Psoas muscle (tissue), 8 donors: ENCODE measurements at places on chromosomes 2 and 18. TPM values are rescaled to one million over a fixed set of nuclear protein-coding genes. Genes with fewer than 3 reads are reported as not detected.
A peak's percentile ranks its signal among the peaks of the same experiment; 100 is the strongest.

TWIST2 gene
- total RNA-seq, result 0.58 TPM

DNA sequence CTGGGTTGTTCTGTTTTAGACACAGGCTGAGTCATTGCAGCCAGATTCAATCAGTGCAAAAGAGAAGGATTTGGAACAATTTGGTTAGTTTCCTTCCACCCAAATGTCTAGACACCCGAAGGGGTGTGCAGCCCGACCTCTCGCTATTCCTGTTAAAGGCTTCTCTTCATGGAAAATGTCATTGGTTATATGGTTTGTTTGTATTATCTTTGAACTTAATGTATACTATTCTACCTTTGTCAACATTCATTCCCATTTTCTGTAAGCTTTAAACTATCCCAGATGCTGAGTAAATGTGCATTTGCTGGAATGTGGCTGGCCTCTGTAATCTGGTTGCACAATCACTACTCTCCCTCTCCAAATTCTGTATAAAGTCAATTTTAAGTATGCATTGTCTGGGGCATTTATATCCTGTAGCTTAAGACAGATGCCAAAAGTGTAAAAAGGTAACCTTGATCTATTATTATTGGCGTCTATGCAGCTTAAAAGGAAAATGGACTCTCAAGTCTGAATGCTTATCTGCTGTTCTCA lies 80.4 kb upstream of the RND3 start:
- no peak for DNase-seq

CIDEA gene
- not detected for total RNA-seq

- DNase-seq, result no peak
Measured at GRCh38 chr2:138267902-138268254, 233.7 kb upstream of the SPOPL start.

DNA sequence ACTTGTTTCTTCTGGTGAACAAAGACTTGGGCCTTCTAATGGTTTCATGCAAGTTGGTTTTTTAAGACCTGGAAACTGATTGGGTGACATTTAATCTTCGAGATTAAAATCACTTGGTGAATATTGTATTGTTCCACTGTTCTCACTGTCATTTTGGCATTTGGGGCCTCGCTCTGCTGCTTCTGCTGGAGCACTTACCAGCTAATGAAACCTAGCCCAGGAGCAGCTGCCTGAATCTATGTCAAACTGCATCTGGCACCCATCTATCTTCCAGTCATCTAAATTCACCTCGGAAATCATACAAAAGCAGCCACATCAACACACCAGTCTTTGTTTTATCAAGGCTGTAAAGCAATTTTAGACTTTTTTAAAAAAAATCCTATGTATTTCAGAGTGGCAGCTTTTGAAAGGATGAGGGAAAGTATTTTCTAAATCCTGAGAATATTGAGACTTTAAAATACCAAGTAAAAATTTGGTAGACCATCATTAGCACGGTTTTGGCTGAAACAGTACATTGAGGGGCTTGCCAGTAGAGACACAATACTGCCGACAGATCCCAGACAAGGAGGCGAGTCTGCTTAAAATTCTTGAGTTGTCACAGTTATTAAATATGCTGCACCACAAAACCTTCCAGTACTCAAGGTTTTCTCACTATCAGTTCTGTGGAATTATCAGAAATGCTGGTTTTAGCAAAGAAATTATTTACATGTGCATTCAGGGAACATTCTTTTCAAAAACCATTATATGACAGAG lies 26.1 kb upstream of the SERTAD2 start:
- DNase-seq, result no peak

GRCh38 chr18:79393635-79394533 lies 1.8 kb upstream of the NFATC1 start:
- peak; percentile 93 for DNase-seq

DNA sequence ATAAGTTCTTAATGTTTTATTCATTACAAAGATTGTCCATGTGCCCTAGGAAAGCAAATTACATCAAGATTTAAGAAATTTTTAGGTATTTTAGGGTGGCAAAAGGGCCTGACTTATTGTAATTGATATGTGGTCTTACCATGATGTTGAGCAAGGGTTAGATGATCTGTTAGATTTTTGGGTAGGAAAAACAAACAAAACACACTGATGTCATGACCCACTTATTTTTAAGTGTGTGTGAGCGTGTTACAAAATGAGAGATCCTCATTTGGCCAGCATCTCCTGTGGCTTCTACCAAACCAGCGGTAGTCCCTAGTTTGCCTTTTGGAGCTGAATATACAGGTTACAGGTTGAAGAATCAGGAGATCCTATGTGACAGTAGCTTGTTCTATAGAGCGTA lies 89.8 kb upstream of the ITGB6 start:
- DNase-seq, result no peak

DNA sequence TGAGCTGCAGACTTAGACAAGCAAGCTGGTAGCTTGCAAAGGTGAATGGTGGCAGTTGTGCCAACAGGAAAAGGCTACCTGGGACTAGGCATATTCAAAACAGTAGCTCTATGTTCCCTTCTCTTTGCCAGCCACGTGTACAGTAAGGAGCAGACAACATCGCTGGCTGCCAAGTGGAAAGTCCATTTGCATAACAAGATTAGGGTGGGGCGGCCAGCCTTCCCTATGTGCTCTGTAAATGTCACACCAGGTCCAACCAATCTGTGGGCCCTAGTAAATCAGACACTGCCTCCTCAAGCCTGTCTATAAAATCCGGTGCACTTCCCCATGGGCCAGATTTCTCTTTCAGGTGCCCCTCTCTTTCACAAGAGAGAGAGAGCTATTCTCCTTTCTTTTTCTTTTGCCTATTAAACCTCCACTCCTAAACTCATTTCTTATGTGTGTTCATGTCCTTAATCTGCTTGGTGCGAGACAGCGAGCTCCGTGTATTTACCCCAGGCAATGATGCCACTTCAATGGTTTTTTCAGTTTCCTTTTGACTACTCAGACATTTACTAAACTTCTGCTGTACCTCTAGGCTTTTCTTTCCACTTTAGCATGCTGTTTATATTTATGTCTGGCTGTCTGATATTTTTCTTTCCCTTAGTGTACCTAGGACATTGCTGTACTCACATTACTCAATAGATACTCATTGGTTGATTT lies 297.4 kb upstream of the GCFC2 start:
- no peak for DNase-seq

GRCh38 chr2:121992700-121993099 lies 237.2 kb downstream of the TSN start:
- no peak for DNase-seq

GRB14 gene
- 23.6 TPM for total RNA-seq

GRCh38 chr2:234001380-234002160 lies 48.9 kb upstream of the SPP2 start:
- DNase-seq, result no peak

SLC38A11 gene
- 1.2 TPM for total RNA-seq

BOLL gene
- 4.3 TPM for total RNA-seq

- no peak for DNase-seq
Measured at GRCh38 chr2:2839782-2840531, 508.9 kb upstream of the MYT1L start.

- DNase-seq, result peak; percentile 81
Measured at GRCh38 chr2:105409717-105410116, 10.9 kb upstream of the FHL2 start.

DNA sequence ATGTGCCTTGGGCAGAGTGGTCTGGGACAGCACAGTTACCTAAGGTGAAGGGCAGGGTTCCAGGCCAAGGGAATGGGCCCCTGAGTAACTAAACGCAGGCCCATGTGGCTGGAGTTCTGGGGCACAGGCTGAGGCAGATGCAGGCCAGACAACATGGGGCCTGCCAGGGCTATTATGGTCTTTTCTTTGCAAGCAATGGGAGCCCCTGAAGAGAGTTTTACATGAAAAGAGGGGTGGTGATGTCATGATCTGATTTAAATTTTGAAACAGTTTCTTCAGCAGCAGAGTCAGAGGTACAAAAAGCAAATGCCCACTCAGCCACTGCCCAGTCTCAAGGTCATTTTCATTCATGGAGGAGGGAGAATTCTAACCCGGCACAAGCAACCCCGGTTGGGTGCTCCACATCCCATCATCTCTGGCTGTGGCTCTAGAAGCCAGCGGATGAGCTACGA lies 5.6 kb downstream of the CHST10 start:
- DNase-seq, result no peak

EVX2 gene
- total RNA-seq, result not detected

- DNase-seq, result no peak
Measured at GRCh38 chr2:9594366-9595054, 36.3 kb downstream of the YWHAQ start.

DNA sequence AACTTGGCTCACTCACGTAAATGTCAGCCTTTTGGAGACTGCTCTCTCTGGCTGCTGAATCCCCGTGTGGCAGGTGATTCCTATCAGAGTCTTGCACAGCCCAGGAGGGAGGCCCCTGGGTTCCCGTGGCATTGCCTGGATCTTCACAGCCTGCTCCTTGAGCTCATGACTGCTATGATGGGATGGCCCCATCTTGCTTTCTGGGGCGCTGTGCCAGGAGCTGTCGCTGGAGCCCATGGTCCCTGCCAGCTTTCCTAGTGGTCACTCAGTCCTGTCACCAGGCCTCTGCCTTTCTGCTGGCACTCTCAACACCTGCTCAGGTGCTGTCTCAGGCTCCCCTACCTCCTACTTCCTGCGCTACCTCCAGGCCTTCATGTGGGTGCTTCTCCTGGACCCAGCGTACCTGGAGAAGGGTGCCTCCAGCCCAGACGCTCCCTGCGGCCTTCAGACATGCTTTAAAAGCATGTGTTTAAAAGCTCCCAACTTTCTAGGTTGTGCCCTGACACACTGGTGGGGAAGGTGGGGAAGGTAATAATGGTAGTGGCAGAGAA lies 110.1 kb downstream of the MCFD2 start:
- DNase-seq, result no peak

DNA sequence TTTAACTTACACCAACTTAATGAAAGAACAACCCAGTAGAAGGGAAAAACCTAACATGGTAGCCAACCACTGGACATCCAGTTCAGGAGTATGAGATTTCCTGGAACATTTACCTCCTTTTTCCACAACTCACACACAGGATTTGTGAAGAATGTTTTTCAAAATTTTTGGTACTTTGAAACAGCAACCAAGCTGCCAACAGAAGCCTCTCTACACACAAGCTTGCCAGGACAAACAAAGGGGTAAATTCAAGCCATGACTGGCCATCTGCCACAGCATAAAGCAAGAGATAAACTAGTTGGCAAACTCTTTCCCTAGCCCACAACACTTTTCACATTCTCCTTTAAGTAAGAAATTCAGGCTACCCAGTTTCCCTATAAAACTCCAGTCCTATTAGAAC lies 21.4 kb downstream of the MGAT4A start:
- no peak for DNase-seq

GRCh38 chr2:21915201-21915600 lies 791.4 kb downstream of the TDRD15 start:
- no peak for DNase-seq

PCARE gene
- total RNA-seq, result 0.68 TPM

DNA sequence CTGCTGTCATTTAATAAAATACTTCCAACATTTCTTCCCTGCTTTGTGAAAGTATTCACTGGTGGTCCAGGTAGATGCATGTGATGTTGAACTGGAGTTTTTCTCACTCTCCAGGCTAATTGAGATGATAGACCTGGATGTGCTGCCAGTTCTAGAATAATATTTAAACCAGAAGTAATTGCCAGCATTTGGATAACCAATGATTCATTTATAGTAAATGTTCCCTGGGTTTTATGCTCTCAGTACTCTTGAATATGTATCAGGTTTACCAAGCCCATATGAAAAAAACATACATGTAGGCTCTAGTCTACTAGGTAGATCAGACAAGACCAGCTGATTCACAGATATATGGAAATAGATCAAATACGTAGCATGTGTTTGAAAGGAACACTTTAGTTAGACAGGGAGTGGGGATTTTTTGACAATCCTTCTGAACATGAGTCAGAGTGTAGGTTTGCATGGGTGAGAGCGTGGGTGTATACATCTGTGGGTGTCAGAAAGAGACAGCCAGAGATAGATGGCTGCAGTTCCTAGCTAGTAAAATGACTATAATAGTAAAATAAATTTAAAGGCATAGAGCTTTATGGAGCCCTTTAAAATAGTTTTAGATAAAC lies 115.1 kb downstream of the NAB1 start:
- DNase-seq, result no peak

- no peak for DNase-seq
Measured at GRCh38 chr18:38076346-38077070, 510.9 kb upstream of the CELF4 start.

DNA sequence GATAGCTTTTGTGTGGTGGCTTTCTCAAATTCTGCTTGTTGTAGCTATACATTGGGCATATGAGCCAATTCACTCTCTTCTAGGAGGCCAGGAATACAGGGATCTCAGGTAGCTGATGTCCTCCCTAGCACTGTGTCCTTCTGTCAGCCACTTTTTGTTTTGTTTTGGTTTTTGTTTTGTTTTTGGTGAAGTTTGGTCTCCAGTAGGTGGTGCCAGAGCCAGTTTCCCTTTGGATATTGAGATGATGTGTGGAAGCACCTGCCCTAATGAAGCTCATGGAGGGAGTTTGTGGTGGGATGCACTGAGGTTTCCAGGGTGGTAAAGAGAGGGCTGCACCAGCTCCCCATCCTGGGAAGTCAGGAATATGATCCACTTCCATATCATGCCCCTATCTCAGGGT lies 100.5 kb upstream of the VWC2L start:
- DNase-seq, result no peak

KCNJ13 gene
- total RNA-seq, result not detected

DNA sequence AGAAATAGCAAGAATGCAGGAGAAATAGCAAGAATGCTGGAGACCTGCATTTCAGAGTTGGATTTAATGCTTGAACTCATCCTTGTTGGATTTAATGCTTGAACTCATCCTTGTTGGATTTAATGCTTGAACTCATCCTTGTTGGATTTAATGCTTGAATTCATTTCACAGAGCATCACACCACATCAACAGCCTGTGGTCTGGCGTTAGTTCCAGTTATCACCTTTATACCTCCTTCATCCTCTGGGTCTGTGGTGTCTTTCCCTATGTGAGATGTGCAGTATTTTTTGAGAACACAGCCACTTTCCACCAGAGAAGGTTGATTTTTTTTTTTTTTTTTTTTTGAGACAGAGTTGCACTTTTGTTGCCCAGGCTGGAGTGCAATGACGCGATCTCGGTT lies 546.4 kb upstream of the SOX11 start:
- no peak for DNase-seq

DNA sequence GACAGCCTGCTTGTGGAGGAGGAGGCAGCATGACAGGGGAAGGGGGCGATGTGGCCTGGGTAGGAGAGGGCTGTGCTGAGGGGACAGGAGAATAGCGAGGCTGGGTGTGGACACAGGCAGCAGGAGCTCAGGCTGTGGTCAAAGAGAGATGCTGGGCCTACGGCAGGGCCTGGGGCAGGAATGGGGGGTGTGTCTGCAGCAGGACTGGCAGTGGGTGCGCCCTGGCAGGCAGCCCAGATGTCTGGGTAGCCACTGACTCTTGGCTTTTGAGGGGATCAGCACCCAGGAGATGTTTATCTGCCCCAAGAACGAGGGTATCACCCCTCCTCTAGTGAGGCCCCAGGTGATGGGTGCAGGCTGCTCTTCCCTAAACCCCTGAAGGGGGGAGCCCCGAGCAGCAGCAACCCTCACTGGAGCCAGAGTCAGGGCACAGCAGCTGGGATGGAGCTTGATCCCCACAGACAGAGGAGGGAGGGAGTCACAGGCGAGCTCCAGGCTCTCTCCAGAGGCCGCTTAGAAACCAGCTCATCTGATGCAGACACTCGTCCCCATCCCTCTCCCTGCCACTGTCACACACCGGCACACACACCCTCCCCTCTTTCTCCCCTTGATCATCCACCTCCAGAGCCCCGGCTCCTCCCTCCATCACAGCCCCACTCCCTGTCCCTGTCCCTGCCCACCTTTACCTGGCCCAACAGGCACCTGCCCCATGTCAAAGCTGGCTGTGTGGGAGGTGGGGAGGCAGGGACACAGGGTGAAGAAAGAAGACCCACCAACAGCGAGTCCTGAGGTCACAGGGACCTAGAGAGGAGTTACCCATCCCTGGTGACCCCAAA lies 29.8 kb upstream of the TNS1 start:
- no peak for DNase-seq
